ENCODE measurements at places on chromosomes 11 and 22. TPM values are rescaled to one million over a fixed set of nuclear protein-coding genes. Genes with fewer than 3 reads are reported as not detected.

RTN3 gene
- polyA plus RNA-seq: 46.3 TPM

BAIAP2L2 gene
- polyA plus RNA-seq: 34.5 TPM

SLC22A9 gene
- not detected for polyA plus RNA-seq

SLC37A2 gene
- polyA plus RNA-seq: 21.7 TPM

KCNK4 gene
- polyA plus RNA-seq: not detected

USP35 gene
- 7.7 TPM for polyA plus RNA-seq

PTPRCAP gene
- polyA plus RNA-seq: 6.2 TPM

LGALS1 gene
- 194 TPM for polyA plus RNA-seq

DDI1 gene
- polyA plus RNA-seq: not detected

CARD16 gene
- polyA plus RNA-seq: 21.9 TPM

CARD18 gene
- 3.0 TPM for polyA plus RNA-seq

TRIM29 gene
- polyA plus RNA-seq: 1,078 TPM

PYGM gene
- polyA plus RNA-seq: 1.2 TPM

OSM gene
- 0.22 TPM for polyA plus RNA-seq

VPS37C gene
- polyA plus RNA-seq: 18.6 TPM

TRPT1 gene
- polyA plus RNA-seq: 61.1 TPM

CSF2RB gene
- 0.75 TPM for polyA plus RNA-seq

B4GAT1 gene
- polyA plus RNA-seq: 7.0 TPM

SIAE gene
- polyA plus RNA-seq: 11.6 TPM

TRIM51 gene
- polyA plus RNA-seq: not detected

SELENOM gene
- 127 TPM for polyA plus RNA-seq

CHEK1 gene
- polyA plus RNA-seq: 4.2 TPM

ANO3 gene
- 0.01 TPM for polyA plus RNA-seq

XKR3 gene
- not detected for polyA plus RNA-seq

RAB3IL1 gene
- polyA plus RNA-seq: 1.4 TPM

RNF215 gene
- polyA plus RNA-seq: 5.2 TPM

SLC17A6 gene
- polyA plus RNA-seq: not detected

TMPRSS6 gene
- polyA plus RNA-seq: 0.04 TPM

OR4A16 gene
- not detected for polyA plus RNA-seq

OR51B2 gene
- not detected for polyA plus RNA-seq

SAAL1 gene
- polyA plus RNA-seq: 7.2 TPM

OR5B21 gene
- not detected for polyA plus RNA-seq

CCDC34 gene
- polyA plus RNA-seq: 7.8 TPM

LIPT2 gene
- 1.5 TPM for polyA plus RNA-seq

BTBD18 gene
- 0.02 TPM for polyA plus RNA-seq

SCGB1C1 gene
- polyA plus RNA-seq: not detected

PAMR1 gene
- 1.2 TPM for polyA plus RNA-seq

SCUBE2 gene
- polyA plus RNA-seq: 4.6 TPM

SLC5A4 gene
- 0.12 TPM for polyA plus RNA-seq

GPHA2 gene
- polyA plus RNA-seq: not detected

TSKU gene
- 34.8 TPM for polyA plus RNA-seq

MS4A15 gene
- polyA plus RNA-seq: not detected

OR5A2 gene
- not detected for polyA plus RNA-seq

CRYBA4 gene
- not detected for polyA plus RNA-seq

PLEKHA7 gene
- 41.4 TPM for polyA plus RNA-seq

OR8J1 gene
- not detected for polyA plus RNA-seq

MYBPC3 gene
- 0.04 TPM for polyA plus RNA-seq

PIK3IP1 gene
- 11.5 TPM for polyA plus RNA-seq

RIMBP3B gene
- polyA plus RNA-seq: not detected

ASRGL1 gene
- 1.3 TPM for polyA plus RNA-seq

Measured in esophagus (tissue), 2 donors.